T-helper 9 cell (primary cell): ENCODE measurements at places on chromosomes 6 and 20.

GRCh38 chr6:103872678-103873077, 987.0 kb downstream of the HACE1 start:
- no peak for DNase-seq

DNA sequence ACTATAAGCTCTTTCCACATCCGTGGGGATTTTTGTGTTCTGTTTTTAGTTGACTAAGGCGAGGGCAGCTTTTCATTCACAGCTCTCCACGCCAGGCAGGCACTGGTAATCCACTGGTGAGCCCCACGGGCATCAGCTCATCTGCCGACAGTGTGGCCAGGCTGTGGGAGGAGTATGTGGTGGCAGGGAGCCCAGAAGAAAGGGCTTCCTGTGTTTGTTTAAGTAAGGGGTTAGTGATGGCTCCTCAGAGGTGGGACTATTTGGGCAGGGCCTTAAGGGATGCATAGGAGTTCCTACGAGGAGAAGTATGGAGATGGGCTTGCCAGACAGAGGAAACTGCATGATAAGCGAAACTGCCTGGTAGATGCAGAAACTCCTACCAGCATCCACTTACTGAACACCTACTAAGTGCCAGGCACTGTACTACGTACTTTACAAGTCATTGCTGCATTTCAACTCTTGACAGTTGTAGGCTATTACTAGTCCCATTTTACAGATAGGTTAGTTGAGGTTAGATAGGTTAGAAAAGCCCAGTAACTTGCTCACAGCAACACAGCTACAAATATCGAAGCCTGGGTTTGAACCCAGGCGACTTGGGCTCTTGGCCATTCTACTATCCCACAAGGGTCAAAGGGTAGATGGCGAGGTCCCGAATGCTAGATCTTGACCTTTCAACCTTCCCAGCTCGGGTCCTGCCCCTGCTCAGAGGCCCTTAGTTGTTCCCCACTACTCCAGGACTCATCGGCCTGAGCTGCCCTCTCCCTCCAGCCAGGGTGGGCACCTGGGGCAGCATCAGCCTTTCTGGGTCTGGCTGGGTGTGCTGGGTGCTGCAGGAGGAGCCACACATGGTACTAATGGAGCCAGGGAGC, 55.1 kb downstream of the CEBPB start:
- no peak for DNase-seq

DNA sequence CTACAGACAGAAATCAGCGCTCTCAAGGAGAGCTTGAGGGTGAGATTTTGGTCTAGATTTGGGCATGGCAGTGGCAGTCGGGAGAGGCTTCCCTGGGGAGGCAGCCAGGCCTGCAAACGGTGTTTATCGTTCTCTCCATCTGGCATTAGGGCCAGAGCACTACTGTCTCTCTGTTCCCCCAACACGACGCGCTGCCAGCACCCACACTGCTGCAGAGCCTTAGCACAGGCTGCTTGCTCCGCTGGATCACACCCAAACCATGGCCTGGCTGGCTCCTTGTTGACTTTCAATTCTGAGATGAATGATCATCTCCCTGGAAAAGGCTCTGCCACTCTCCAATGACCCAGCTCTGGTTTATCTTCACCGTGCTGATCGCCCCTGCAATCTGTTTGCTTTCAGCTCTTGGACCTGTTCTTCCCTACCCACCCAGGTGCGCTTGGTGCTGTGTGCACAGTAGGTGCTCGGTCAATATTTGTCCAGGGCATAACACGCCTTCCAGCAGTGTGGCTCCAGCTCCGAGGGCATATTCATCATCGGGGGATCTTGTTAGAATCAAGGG, 106.1 kb downstream of the TFAP2C start:
- DNase-seq = no peak

- DNase-seq = no peak
These were observed 41.0 kb downstream of the GFOD1 start for GRCh38 chr6:13446381-13446780.

DNA sequence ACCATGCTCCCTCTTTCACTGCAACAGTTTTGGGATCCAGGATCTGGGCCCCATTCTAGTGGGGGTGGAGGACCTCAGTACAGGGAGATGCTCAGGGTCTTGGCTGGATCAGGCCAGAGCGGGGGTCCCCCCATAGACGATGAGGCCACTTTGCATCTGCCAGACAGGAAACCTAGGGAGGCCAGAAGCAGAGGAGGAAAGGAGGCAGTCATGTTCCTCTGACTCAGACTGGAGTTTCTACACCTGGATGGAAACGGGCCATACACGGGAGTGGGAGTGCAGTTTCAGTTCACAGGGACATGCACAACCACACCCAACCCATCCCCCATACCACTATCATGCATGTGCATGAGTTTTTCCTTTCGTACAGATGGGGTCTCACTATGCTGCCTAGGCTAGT, 3.6 kb upstream of the EMILIN3 start:
- DNase-seq = no peak

DNA sequence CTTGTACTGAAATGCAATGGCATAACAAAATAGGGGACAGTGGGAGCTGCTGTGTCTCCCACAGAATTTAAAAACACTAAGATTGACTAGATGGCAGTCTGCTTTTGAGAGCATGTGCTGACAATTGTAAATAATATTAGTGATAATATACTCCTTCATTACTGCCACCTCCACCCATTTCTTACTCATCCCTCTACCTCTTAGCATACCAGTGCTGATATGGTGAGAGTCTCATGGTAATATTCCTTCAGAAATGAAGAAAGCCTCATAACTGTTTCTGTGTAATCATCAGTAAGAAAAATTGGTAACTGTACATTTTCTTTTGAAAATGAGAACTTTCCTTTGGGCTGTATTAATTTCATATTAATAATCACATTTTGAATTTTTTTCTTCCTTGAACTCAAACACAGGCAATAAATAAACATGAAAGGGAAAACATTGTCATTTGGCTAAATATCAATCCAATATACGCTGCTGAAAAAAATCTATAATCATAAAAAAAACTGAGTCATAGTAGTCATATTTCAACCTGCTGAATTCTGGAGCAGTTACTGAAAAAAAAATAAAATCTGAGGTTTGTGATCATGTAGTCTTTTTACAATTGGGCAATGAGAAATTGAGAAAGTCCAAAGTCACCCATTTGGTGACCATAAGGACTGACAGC, 34.6 kb downstream of the FAM83B start:
- DNase-seq = no peak

GRCh38 chr20:2814587-2815051, at the start of gene C20orf141:
Gene C20orf141 (plus strand): TSS chr20:2814987. CDS start chr20:2815185, 198 bp downstream.
- DNase-seq = no peak

- no peak for DNase-seq
These were observed 6.5 kb downstream of the GZF1 start for GRCh38 chr20:23368316-23369071.

GRCh38 chr20:61744691-61745396, 320.8 kb downstream of the TAF4 start:
- DNase-seq = no peak

DNA sequence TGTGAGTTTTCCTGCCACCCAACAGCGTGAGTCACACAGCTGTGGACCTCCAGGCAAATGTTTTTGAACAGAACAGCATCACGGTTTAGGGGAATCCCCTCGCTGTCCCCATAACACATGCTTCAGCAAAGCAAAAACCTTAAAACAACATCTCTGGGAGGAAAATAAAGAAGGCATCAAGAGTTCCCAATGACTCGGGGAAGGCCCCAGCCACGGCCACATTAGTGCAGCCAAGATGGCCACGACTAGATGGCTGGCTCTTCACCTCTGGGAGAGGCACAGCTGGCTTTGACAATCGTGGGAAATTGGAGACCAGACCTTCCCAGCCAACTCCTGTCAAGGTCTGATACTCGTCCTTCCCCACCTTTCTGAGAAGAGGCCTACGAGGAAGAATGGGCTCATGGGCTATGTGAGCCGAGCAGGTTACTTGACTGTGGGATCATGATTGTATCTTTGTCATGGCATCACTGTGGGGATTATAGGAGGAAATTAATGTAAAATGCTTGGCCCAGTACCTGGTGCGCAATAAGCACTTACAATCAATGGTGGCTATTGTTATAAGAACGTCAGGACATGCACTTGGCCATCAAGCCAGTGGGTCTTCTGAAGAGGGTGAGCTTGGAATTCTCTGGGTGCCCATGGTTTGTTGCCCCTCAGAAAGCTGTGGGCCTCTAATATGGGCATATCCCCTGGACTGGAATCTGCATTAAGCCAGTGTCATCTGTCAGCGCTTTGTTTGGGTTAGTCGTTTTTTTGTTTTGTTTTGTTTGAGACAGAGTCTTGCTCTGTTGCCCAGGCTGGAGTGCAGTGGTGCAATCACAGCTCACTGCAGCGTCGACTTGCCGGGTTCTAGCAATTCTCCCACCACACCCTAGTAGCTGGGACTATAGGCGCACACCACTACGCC, 43.6 kb downstream of the FGD2 start:
- peak; percentile 59 for DNase-seq

DNA sequence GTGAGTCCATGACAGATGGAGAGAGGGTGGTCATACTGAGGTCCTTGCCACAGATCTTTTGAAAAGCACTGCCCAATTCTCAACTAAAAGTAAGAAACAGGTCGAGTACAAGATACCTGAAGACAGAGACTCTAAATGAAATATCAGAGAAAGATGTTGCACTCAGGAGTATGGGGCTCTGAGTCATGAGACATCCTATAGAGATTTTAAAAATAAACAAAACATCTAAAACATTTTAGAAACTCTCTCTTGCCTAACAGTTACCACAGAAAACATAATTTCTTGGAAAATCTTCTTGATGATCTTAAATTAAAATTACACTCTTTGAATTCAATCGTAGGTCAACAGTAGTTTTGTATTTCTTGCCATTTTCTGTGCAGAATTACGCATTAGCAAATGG, 348.9 kb upstream of the MARCKS start:
- no peak for DNase-seq

DNA sequence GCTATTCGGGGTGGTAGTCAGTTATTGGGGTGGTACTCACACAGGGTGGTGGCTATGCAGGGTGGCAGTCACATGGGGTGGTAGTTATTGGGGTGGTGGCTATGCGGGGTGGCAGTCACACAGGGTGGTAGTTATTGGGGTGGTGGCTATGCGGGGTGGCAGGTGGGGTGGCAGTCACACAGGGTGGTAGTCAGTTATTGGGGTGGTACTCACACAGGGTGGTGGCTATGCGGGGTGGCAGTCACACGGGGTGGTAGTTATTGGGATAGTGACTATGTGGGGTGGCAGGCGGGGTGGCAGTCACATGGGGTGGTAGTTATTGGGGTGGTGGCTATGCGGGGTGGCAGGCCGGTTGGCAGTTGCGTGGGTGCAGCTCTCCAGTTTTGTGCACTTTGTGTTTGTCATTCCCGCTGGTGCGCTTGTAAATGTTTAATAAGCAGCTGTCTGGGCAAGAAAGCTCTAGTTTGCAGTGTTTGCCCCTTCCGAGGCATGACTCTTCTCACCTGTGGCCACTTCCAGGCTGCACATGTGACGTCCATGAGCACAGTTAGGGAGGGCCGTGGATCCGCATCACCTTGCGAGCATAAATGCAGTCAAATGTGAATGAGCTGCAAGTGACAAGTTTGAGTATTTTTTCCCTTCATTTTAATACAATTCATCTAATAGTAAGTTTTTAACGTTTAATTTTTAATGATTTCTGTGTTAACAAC, 219.0 kb upstream of the CST7 start:
- DNase-seq = no peak

DNA sequence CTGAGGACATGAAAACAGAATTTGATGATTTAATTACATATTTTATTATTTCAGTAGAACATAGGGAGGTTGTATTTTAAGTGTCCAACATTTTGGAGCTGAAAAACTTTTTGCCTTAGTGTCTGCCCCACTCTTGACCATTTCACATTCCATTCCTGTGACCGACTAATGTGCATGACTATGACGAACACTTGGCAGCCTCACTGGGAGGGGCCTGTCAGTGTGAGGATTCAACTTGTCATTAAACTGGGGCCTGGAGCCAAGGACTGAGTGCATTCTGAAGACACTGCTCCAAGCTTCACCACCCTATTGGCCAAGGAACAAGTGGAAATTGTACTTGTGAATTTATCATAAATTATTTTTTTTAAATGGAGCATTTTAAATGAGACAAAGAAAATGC, 661.3 kb downstream of the BCKDHB start:
- DNase-seq = no peak

DNA sequence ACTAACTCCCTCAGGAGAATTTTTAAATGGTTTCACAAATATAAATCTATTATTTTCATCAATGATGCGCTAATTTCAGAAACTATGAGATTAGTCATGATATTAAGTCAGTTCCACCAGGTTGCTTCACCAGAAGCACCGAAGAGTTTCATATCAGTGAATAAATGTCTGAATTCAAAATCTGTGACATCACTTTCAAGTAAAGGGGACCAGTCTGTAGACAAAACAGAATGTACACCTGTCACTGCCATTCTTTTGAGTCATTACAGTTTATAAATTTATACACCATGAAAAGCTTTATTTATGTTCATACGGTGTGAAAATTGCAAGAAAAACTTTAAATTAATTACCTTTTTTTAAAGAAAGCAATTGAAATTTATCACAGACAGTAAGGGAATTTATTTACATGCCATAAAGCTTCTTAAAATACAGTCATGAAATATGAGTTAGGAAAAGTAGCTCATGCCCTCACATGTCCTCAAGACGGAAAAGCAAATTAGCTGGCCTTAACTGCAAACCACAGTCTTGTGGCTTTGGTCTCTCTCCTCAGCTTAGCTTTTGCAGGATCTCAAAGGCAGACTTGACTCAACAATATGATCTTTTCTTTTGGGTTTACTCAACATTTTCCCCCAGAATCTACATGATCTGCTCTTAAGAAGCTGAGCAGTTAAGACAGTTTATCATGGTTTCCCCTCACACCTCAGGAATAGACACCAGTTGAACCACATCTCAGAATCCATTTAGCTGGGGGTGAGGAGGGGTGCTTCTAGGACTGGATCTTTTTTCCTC, 177.7 kb upstream of the MCHR2 start:
- no peak for DNase-seq

DNA sequence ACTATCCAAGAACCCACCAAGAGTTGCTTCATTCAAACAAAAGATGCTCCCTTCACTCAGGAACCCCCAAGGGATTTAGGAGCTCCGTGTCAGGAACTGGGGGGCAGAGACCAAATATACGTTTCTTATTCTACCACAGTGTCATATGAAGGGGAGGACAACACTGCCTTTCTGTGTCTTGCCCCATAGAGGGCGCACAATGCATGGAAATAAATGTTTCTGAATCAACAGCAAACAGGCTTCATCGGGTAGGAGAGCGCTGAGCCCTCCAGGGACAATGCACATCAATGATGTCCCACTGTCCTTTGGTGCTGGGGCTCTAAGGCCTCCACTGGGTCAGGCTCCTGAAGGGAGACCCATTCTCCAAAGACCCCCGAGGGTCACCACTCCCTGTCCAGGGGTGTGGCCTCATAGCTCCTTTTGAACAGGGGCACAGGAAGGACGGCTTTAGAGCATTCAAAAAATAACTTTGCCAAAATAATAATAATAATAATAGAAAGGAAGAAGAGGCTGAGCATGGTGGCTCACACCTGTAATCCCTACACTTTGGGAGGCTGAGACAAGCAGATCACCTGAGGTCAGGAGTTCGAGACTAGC, 31.1 kb downstream of the PLG start:
- peak; percentile 2 for DNase-seq

GRCh38 chr6:79627422-79627821, 3.7 kb upstream of the SH3BGRL2 start:
- DNase-seq = no peak
